ENCODE measurements at places on chromosomes 16 and 17.

DNA sequence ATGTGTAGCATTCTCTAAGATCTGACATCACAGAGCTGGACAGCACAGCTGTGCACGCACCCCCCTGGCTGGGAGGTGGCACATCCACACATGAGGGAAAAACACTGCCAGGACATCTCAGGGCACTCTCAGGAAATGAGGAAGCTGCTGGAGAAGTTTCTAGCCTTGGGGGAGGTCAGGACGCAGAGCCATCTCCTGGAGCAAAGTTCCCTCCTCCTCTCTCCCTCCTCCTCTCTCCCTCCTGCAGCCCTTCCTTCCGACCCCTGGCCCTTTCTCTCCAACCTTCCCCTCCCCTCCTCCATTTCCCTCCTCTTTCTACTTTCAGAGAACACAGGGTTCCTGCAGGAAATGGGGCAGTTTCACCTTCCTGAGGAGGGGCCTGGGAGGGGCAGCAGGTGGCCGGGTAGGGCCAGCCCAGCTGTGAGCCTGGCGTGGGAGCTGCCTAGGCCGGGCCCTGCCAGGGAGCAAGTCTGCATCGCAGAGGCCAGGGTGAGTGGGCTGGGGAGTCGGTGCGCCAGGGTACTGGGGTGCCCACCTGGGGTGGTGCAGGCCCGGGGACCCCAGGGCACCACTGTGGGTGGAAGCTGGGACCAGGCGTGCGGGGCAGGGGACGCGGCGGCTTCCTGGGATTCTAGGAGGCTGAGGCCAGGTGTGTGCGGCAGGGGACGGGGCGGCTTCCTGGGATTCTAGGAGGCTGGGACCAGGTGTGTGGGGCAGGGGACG, at the start of gene DPEP1:
DPEP1 (plus strand) TSS at position 412 of the 723 bp plus-strand sequence. CDS start 16,769 bp downstream, outside the sequence.
- DNase-seq, result no peak

DNA sequence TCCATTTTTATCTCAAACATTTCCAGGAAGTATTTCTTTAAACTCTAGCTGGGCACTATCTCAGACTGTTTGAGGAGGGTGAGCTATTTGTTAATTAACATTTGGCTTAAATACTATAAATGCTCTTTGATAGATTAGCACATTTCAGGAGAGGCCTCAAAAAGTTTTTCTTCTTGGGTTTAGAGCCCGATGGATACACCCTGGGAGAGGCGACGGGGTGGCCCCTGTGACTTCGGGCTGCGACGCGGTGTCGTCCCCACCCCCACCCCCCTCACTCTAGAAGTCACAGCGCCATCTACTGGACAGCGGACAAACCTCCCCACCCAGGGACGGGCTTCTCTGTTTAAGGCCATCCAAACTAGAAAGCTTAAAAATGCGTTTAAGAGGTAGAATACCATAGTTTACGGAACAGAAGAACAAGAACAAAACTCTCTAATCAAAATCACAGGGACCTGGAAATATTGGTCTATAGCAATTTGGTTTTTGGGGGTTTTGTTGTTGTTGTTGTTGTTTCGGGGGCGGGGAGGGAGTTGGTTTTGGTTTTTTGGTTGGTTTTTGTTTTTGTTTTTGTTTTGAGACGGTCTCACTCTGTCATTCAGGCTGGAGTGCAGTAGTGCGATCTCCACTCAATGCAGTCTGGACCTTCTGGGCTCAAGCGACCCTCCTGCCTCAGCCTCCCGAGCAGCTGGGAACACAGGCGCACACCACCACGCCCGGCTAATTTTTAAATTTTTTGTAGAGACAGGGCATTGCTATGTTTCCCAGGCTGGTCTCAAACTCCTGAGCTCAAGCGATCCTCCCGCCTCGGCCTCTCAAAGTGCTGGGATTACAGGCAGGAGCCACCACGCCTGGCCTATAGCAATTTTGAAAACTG, 254.4 kb downstream of the C16orf95 start:
- DNase-seq, result peak; percentile 56

DNA sequence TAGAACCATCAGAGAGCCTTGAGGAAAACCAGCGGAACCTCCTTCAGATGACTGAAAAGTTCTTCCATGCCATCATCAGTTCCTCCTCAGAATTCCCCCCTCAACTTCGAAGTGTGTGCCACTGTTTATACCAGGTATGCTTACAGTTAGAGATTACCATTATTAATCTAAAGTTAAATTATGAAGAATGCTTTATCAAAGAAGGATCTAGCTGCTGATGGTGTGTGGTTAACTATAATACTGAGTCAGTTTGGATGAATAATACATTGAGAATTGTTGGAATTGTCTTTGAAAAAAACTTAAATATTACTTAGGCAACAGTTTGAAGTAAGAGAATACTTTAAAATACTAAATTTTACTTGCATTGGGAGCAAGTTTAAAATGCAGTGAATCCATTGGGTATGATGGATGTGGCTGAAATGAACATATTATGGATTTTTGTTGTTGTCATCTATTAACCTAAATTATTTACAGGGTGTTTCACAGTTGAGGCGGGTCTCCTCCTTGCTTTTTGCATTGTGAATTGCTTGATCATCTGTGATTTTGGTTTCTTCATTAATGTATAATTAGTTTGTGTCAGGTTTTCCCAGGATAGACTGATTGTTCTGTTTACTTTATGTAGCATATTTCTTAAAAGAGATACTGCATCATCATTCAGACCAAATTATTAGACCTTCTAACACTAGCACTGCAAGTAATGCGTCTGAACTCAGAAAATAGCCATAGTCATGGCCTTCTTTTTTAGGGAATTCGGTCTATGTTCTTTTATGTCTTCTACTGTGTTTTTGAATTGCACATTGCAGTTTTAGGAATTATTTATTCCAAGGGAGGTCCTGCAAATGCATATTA, 47.8 kb downstream of the OMG start:
- no peak for DNase-seq

DNA sequence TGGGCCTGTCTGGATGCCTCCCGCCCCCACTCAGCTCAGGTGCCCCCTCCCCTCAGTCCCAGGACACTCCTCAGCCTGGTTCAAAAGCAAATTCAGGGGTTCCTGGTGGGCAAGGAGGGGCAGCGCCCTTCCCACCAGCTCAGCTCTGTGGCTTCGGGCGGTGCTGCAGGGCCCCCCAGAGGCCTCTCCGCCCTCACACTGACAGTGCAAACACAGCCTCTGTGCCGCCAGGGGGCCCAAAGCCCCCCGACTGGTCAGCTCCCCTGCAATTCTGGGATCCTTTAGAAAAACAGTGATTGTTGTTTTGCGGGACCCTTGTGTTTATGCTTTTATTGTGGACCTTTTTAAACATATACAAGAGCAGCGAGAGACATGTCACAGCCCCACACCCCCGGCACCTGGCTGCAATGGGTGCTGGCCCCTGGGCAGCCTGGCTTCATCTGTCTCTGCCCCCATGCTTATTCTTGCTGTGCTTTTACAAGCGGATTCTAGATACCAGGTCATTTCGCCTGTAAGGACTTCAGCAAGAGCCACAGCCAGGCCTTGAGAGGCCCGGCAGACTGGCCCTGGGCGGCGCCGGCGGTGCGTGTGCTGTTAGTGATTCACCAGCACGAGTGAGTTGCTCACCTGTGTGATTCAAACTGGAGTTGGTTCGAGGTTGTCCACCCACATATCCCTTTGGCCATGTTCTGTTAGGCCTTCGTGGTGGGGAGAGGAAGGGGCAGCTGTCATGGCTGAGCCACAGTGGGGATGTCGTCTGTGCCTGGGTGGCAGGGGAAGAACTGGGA, 21.2 kb downstream of the ZNF469 start:
- no peak for DNase-seq

All from GM18507 (cell line).